AG09309 (cell line): ENCODE measurements at places on chromosomes 11 and 22.

DNA sequence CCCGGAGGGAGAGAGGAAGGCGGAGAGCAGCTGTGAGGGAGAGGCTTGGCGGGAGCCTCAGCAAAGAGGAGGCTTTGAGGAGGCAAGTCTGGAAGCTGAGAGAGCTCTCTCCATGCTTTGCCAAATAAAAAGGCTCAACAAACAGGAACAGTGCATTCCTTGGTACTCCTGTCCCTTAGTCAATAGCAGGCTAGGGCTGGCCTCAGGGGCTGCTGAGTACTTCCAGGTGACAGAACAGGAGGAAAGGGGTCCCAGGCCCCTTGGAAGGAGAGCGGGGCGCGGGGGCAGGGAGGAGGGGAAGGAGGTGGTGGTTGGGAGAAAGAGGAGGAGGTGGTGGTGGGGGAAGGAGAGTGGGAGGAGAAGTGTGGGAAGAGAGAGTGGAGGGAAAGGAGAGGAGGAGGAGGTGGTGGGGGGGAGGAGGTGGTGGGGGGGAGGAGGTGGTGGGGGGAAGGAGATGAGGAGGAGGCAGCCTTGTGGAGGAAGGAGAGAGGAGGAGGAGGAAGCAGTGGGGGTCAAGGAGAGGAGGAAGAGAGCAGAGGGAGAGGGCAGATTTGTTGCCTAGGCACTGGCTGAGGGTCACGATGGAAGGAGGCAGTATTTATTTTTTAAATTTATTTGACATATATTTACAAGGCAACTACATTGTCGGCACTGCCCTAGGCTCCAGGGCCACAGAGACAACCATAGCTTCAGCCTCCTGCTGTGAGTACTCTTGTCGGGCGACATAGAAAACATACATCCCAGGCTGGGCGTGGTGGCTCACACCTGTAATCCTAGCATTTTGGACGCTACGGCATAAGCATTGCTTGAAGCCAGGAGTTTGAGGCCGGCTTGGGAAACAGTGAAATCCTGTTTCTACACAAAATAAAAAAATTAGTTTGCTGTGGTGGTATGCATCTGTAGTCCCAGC lies 74.2 kb upstream of the ZBED5 start:
- DNase-seq, result no peak

- DNase-seq, result peak; percentile 54
Measured at GRCh38 chr22:32528984-32529982, 54.7 kb downstream of the FBXO7 start.

DNA sequence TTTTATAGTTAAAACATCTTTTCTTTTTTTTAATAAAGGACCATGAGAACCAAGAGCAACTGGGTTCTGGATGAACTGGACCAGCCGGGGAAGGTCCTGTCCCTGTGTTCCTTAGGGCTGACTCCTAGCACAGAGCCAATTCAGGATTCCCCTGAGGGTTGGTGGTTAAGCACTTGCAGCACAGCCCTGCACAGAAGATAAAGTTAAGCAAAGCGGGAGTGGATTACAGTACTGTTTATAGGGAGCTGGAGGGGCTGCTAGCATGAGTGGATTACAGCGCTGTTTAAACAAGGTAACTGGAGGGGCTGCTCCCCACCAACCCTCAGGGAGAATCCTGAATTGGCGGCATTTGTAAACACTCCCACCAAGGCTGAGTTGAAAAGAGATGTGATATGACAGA lies 90.6 kb downstream of the CELSR1 start:
- DNase-seq, result no peak

DNA sequence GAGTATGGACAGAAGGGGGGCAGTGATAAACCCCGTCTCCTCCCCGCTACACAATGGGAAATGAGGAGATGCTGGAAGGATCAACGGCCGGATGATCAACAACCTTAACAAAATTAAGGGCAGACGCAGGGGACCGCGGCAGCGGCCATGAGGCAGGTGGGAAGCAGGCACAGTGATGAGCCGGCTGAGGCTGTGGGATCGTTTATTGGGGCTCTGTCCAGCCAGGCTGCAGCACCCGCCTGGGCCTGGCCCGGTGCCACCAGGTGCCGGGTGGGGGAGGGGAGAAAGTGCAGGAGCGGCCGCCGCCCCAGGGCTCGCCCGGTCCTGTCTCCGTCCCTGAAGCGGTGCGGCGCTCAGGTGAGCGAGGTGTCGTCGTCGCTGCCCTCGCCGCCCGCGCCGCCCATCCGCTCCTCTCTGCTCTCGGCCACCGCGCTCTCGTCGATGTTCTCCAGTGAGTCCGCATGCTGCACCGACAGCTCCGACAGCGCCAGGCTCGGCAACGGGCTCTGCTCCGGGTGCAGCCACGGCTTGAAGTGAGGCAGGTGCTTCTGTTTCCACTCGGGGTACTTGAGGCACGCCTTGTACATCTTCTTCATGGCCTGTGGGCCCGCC lies 2.4 kb upstream of the ARAP1 start:
- DNase-seq, result no peak

GRCh38 chr11:64112771-64113461 lies 53.0 kb downstream of the MACROD1 start:
- DNase-seq, result no peak

GRCh38 chr11:60810569-60810968 lies 25.4 kb downstream of the MS4A10 start:
- no peak for DNase-seq

- DNase-seq, result no peak
Measured at GRCh38 chr11:123905826-123906225, 3.9 kb downstream of the OR8D4 start.

GRCh38 chr11:106917973-106918372 lies 100.3 kb downstream of the GUCY1A2 start:
- no peak for DNase-seq

GRCh38 chr11:113288286-113288863 lies 26.0 kb upstream of the TTC12 start:
- DNase-seq, result no peak

DNA sequence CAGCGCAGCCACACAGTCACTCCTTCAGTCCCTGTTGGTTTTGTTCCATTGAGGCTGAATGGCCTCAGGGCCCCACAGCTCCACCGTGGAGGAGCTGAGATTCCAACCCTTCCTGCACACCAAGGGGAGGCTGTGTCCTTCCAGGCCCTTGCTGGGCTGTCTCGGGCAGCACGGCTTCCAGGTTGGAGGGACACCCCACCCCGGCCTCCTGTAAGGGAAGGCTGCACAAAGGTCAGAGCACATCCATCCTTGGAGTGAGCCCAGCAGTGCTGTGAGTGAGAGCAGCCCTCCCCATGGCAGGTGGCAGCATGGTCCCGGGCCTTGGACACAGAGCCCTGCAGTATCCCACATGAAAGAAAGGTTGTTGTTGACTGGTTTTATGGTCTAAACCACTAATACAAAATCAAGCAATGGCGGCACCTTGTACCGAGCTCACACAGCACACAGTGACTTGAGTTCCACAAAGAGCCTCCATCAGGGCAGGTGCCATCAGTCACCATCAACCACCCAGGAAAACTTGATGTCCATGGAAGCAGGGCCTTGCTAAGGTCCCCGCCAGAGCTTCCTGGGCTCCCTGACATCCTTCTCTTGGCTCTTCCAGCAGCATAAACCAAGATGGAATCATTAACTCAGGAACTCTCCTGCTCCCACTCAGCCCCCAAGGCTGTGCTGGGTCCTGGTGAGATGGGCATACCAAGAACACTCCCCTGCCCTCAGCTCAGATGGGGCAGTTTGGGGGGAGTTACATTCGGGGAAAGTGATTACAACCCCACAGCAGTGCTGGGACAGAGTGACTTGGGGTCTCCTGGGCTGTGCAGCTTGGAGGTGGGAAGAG lies 1500.4 kb downstream of the TBC1D22A start:
- DNase-seq, result no peak

DNA sequence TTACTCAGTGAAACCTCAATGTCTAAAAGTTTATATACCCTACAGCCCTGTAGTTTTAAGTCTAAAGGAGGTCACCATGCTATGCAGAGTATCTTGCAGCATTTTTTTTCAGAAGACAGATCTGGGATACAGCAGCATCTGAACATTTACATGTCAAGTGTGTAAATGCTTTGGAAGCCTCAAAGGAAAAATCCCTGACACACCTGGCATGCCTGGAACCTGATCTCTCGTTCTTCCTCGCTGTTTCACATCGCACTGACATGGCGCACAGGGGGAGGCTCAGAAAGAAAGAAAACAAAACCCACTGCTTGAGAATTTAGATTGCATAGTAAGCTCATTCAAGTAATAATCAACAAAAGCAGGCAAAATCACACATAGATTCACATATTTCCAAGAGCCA lies 31.0 kb downstream of the PAX6 start:
- no peak for DNase-seq

- DNase-seq, result no peak
Measured at GRCh38 chr11:34317036-34317360, 40.8 kb downstream of the ABTB2 start.

DNA sequence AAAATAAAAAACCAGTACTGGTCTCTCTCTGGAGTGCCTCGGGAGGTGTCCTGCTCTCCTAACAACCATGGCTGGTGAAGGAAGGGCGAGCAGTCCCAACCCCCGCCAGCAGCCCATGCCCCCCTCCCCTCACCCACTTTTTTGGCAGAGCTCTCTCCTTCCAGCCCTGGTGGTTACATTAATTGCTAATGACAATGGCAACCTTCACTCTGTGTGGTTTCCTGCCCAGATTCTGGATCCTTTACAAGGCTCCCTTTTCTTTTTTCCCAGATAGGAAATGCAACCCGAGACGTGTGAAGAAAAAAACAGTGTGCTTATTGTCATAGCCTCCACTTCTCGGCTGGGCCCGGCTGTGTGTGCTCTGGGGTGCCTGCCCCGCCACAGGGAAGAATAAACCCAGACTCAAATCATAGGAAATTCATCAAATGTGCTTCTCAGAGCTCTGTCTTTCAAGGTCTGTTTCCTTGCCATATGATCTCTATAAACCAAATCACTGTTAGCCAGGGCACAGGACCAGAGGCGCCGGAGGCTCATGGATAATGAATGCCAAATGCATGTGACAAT lies 513.0 kb downstream of the SOX6 start:
- DNase-seq, result no peak

GRCh38 chr11:75562836-75563484 lies 907 bp downstream of the SERPINH1 start:
- DNase-seq, result no peak

DNA sequence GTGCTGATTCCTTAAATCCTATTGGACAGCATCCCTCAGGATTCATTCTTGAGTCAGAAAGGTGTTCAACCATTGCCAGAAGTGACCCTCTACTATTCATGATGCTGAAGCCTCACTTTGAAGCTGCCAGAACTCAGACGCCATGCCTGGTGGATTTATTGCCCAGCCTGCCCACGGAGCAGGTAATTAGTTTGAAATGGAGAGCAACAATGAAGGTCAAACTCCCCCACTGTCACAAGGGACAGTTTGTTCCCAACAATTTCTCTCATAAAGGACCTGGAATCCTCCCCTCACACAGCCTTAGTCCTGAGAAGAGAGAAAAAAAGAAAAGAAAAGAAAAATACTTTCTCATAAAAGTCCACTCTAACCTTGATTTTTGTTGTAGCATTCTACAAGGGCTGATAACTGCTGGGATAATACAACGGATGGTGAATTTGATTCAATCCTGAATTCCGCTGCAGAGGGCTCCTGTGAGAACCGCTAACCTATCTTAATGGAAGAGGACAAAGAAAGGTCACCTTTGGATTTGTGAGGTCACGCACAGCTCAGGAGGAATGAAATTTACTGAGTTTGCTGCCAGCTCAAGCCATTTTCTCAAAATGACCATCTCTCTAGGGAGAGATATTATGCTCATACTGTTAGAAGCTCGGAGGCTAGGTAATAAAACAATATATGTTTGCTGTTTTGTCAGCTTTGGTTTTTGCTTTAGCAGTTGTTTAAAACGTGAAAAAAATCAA lies 161.6 kb upstream of the SYN3 start:
- no peak for DNase-seq

- DNase-seq, result no peak
Measured at GRCh38 chr11:77095551-77096490, 6.8 kb upstream of the OMP start.

DNA sequence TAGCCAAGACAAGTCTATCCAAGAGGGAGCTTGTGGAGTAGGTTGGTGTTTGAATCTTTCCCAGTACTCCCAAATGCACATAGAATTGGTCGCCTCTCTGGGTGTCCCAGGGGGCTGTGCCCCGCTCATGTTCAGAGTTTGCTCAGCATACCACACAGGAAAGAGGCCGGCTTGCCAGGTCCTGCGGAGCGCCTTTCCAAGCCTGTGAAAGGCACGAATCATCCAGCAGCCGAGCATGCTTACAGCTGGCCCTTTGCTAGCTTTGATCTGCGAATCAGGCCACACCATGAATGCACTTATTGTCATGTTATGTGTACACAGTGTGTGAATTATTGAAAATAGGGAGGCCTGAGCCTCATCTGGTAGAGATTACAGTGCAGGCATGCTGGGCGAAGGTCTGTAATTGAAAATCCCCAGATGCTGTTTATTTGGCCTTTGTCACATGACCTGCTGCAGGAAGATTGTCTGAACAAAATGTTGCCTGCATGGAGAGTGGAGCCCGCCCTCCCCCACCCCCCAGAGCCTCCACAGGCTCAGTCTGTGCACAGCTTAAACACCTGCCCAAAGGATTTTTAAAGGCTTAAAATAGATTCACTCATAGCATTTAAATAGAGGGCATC lies 163.3 kb upstream of the RASSF10 start:
- no peak for DNase-seq

DNA sequence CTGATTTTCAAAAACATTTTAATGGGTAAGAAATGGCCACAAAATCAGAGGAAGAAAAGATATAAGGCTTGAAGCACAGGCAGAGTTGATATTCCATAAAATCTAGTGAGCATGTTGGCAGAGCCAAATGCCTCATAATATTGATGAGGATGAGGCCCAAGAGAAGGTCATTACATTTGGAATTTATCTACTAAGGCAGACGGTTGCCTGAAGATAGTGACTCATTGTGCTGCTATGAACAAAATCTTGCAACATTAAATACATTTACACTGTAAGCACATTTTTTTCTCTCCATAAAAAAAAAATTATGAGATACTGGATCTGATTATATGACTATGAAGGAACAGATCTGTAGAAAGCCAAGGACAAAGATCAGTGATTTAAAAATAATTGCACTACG lies 881.4 kb upstream of the CHORDC1 start:
- DNase-seq, result no peak

DNA sequence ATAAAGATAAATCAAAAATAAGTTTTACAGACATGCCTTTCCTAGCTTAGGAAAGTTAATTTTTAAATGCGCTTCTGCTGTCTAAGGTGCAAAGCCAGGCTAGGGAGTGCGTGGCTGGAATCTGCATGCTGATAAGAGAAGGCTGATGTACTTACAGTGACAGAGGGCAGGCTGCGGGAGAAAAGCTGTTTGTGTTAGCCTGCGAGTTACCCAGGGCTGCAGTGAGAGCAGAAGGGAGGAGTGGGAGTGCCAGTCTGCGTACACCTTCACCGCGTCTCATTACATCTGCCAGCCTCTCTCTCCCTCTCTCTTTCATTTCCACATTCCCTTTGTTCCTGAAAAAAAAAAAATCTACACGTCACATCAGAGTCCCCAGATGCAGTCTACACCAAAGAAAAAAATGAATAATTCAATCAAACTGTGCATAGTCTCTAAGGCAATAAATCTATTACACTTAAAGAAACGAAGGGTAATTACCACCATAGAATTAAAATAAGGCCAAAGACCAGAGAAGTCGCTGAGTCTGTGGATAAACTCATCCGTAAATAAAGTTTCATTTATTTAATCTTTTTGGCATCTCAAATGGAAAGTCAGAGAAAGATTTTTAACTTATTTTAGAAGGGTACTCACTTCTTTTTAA lies 126.4 kb upstream of the C11orf58 start:
- no peak for DNase-seq
